Germinal center (tissue), 1 donor: ENCODE measurements at places on chromosomes 3 and 15.

DNA sequence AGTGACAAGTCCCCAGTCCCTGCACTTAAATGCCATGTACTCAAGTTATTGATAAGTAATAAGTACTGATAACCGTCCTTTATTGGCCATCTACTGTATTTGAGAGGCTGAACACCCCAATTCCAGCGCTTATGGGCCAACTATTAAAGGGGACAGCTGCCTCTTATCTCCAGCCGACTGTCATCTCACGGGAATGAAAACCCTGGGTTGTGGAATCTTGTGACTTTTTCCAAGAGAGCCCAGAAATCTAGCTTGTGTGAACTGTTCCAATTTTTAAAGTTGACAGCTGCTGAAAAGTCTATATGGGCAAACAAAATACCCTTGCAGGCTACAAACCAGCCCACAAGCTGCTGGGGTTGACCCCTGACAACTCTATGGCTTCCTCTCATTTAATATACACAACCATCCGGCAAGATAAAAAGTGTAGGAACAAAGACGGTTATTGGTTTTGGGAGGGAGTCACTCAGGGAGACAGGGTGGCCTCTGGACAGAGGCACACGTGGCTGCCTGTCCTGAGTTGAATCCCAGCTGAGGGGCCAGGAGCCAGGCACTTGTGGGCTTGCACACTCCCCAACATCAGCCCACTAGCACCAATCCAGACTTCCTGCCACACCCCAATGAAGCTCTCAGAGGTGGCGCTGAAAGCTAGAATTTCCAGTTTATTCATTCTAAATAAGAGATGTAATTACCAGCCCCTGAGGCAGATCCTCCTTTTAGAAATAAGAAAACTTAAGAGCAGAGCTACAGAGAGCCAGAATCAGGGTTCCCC is 16.2 kb downstream of the SPSB4 start:
- no peak for DNase-seq

GRCh38 chr15:78206326-78207109 is 27.8 kb downstream of the ACSBG1 start:
- no peak for DNase-seq

GRCh38 chr15:73389971-73390544 is 21.3 kb upstream of the HCN4 start:
- no peak for DNase-seq

GRCh38 chr3:26652164-26652563 is 29.6 kb downstream of the LRRC3B start:
- no peak for DNase-seq

GRCh38 chr3:55755516-55756205 is 268.6 kb upstream of the WNT5A start:
- DNase-seq = no peak

GRCh38 chr3:129608087-129608935 is 1.8 kb upstream of the PLXND1 start:
- DNase-seq = no peak

GRCh38 chr3:171984883-171985282 is 54.5 kb upstream of the FNDC3B start:
- no peak for DNase-seq

GRCh38 chr15:65829130-65829764 is 37.2 kb upstream of the DENND4A start:
- DNase-seq = peak; percentile 51

- DNase-seq = no peak
Observed at GRCh38 chr3:66606868-66607267, 106.0 kb upstream of the LRIG1 start.

DNA sequence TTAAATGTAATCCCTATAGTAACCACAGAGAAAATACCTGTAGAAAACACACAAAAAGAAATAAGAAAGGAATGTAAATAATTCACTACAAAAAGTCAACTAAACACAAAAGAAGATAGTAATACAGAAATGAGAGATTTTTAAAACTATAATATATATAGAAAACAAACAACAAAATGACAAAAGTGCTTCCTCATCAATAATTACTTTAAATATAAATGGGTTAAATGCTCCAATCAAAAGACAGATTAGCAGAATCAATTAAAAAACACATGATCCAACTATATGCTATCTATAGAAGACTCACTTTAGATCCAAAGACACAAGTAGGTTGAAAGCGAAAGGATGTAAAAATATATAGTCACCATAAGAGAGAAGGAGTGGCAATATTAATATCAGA is 45.8 kb downstream of the FRMD5 start:
- DNase-seq = no peak

GRCh38 chr3:188176476-188176875 is 22.5 kb downstream of the LPP start:
- DNase-seq = no peak
